LNCaP clone FGC (cell line): ENCODE measurements at places on chromosomes 16 and 17.

DNA sequence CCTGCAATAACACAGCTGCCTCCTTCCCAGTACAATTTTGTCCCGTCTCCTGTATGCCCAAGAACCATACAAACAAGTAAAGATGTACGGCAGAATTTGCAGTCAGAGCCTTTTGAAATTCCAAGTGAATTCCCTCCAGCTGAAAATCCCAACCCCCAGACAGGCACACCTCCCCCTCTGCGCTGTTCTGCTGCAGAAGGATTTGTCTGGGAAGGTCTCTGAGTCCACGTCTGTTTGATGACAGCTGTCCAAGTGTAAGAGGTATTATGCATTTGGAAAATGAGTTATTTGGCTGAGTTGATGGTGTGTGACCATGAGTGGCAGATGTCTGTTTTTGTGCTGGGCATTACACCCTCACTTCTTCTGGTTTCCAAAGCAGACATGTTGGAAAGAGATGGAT is 104.9 kb upstream of the HS3ST4 start:
- no peak for DNase-seq

GRCh38 chr17:82599674-82600661 is 48.3 kb downstream of the WDR45B start:
- DNase-seq = no peak

DNA sequence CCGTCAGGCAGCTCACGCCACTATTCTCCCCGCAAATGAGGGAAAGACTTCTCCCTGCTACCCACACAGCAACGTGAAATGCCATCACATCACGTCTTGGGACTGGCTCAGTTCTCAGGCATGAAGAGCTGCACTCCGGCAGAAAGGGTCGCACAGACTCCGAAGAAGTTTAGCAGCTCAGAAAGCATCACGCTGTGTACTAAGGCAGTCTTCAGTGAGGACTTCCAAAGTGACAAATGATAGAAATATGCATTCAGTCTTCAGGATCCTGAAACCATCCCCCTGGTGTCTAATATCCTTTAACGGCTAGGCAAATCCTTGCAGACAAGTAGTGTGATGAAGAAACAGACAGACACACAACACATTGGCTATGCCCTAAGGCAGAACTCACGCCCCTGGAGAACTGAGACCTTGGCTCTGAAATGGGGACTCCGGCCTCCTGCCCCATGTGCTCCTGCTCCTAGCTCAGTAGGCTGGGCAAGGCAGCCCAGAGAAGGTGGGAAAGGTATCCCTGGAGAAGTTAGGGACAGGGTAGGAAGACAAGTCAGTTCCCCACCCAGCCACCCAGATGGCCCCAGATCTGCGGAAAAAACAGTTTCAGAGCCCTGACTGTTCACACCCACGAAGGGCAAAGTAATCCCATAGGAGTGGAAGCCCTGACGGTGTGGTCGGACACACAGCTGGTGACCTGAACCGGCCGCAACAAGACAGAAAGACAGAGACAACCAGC is 1.6 kb downstream of the XYLT1 start:
- DNase-seq = no peak

- DNase-seq = no peak
These were observed 612.1 kb downstream of the MAF start for GRCh38 chr16:78988361-78988969.

- no peak for DNase-seq
These were observed 1337.5 kb upstream of the CDH8 start for GRCh38 chr16:63373744-63374143.

GRCh38 chr16:27965801-27966200 is 97.7 kb downstream of the GSG1L start:
- DNase-seq = no peak

GRCh38 chr17:57985675-57985974 is 2.4 kb downstream of the VEZF1 start:
- DNase-seq = no peak

GRCh38 chr16:22814711-22815105 is 746 bp downstream of the HS3ST2 start:
- DNase-seq = no peak

GRCh38 chr16:2048116-2048543 is 345 bp downstream of the TSC2 start:
- no peak for DNase-seq

DNA sequence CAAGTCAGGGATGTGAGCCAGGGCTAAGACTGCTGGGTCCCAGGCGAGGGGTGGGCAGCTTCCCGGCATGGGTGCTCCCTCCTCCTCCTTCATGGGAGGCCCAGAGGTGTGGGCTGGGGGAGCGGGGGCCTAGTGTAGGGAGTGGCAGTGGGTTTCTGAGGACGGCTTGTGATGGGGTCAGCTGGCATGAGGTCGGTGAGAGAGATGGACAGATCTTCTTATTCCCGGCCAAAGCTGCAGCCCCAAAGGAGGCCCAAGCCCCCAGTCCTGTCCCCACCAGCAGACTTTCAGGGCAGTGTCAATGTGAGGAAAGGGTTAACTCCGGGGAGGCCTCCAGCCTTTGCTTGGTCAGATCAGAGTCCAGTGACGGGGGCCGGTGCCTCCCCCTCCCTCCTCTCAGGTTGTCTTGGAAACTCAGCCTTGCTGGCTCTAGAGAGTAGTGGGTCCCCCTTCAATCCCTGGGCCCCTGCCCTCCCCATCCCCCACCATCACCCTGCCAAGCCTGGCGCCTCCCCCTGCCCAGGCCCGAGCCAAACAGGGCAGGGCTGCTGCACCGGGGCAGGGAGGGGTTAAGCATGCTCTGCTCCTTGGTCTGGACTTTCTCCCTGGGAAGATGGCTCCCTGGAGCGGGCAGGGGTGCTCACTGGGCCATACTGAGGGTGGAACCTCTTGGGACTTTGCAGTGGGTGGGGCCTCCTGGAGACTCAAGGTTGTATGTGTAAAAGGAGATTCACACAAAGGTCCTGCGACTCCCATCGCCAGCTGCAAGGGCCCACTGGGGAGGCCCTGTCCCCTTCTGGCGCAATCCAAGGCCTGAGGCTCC is 12.4 kb downstream of the NAT9 start:
- no peak for DNase-seq

- no peak for DNase-seq
These were observed 31.9 kb upstream of the CPHXL start for GRCh38 chr16:75758215-75758614.

DNA sequence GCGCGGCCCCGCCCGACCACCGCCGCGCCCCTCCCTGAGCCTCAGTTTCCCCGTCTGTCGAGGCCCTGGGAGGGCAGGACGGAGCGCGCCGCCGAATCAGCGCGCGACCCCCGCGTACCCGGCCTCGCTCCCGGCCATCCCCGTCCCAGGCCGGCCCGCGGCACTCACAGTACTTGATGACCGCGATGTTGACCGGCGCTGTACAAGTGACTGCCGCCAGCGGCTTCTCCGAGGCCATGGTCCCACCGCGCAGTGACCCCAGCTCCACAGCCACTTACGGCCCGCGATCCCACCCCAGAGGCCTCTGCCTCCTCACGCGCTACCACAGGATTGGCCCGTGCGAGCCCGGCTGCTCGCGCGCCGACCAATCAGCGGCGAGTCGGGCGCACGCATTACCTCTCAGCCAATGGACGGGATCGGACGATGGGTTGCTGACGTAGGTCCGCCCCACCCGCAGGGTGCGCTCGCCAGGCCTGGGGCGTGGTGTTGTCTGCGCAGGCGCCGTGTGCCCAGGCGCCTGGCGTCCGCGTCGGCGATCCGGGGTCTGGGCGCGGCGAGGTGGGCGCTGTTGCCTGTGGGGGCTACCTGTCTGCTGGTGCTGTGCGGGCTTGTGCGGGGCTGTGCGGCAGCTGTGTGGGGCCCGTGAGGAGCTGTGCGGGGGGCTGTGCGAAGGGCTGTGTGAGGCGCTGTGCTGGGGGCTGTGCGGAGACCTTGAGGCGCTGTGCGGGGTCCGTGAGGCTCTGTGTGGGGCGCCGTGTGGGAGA is at the start of gene MVD:
Gene MVD, minus strand, starts transcription at position 249 of the 764 bp plus-strand sequence. Its CDS starts 11 bp downstream, at position 238.
- DNase-seq = peak; percentile 85
